ENCODE measurements at places on chromosomes 12 and 14.

DNA sequence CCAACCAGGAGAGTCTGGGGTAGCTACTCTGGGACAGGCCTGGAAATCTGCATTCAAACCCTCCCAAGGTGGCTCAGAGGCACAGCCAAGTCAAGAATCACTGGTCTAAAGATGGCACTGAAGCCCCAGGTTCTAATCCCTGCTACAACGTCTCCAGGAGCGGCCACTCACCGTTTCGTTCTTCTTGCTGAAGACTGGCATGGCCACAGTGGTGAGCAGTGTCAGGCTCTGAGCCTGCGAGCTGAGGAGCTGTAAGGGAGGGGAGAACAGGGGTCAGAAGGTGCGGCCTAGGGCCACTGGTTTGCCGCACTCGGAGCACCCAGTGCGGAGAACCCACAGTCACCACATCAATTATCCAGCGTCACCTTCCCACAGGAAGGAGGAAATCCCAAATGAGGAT lies 38.8 kb downstream of the CACNA2D4 start:
- DNase-seq: no peak

- peak; percentile 35 for DNase-seq
Measured at GRCh38 chr12:78864403-78864869, at the start of gene SYT1. TSS of gene SYT1 (plus strand) at chr12:78864774.

DNA sequence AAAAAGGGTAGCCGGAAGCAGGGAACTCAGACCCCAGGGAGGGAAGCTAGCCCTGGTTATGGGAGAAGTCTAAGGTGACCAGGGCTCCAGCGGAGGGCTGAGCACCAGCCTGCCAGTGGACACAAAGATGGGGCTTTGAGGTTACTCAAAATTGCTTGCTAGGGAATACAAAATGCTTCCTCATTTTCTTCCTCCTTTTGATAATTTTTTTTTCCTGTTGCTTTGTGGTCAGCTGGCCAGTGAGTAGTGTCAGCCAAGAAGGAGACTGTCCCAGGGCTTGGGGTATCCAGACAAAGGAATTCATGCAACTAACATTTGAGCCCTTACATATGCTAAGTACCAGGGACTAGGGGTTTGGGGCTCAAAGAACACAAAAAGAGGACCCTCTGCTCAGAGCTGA lies 206.2 kb downstream of the PPM1H start:
- DNase-seq: no peak

- no peak for DNase-seq
Measured at GRCh38 chr12:2344885-2345284, 292.1 kb downstream of the CACNA1C start.

GRCh38 chr12:104687823-104688573 lies 231.2 kb downstream of the CHST11 start:
- DNase-seq: no peak

GRCh38 chr12:78224154-78224553 lies 393.5 kb downstream of the NAV3 start:
- no peak for DNase-seq

GRCh38 chr14:80364274-80364673 lies 153.0 kb upstream of the DIO2 start:
- no peak for DNase-seq

- DNase-seq: no peak
Measured at GRCh38 chr12:55693323-55694187, 14.1 kb downstream of the ITGA7 start.

DNA sequence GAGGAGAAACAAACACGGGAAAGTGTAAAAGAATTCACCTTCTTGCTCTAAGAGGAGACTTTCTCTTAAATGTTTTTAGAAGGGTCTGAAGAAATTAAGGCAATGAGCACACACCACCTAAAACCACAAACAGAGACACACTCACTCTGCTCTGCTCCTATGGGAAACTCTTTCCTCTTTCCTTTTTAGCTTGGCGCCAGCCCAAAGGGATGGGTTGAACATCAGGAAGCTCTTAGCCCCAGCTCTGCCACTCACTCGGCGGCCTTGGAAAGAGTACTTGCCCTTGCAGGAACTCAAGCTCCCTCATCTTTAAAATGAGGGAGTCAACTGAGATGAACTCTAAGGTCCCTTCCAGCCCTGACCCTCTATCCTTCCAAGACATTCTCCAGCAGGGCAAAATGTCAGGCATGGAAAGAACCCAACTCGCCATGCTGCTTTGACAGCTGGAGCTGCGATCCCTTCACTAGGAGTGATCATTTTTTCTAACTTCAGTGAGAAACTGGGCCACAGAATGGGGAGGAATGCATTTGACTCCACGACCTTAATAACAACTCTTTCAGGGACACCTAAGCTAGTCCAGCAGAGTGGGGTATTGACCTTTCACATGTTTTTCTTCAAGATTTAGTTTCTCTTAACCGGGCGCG lies 980 bp upstream of the RNASE8 start:
- DNase-seq: no peak

GRCh38 chr12:70644861-70645260 lies 7.6 kb upstream of the PTPRB start:
- DNase-seq: no peak

- no peak for DNase-seq
Measured at GRCh38 chr14:65024957-65025356, 38.3 kb downstream of the FNTB start.

DNA sequence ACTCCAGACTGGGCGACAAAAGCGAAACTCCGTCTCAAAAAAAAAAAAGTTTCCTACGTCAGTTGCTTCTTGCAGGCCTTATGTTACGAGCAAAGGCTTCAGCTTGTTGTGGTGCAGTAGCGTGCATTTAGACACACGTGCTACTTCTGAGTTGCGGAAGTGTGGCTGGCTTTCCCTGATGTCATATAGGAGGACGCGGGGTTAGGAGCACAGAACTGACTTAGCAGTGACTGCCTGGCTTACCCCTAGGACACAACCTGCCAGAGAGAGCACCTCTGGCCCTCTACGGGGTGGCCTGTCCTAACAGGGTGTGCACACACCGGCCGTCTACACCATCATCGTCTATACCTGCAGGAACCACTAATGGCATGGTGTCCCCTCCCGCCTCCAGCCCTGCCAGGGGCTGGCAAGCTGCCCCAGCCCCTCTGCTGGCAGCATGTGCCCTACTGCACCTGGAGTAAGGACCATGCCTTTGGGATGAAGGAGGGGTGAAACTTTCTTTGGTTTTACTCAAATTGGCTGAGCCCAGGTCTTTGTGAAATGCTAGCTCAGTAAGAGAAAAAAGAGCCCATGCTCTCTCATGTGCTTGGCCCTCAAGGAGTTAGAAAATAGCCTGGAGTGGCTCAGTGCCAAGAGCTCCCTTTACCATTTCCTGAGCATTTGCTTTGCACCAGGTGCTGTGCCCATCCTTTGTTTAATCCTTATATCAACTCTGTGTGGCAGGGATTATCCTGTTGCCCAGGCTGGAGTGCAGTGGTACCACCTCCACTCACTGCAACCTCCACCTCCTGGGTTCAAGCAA lies 1.7 kb upstream of the GPR68 start:
- DNase-seq: no peak

DNA sequence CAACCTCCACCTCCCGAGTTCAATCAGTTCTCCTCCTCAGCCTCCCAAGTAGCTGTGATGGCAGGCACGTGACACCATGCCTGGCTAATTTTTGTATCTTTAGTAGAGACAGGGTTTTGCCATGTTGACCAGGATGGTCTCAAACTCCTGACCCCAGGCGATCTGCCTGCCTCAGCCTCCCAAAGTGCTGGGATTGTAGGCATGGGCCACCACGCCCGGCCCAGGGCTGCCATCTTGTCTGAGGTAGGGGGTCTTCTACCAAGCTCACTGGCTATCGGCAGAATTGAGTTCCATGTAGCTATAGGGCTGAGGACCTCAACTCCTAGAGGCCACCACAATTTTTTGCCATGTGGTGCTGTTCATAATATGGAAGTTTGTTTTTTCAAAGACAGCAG lies 115.6 kb downstream of the EGLN3 start:
- DNase-seq: no peak

- peak; percentile 65 for DNase-seq
Measured at GRCh38 chr12:94831081-94831751, 172.3 kb downstream of the NDUFA12 start.

- peak; percentile 58 for DNase-seq
Measured at GRCh38 chr14:75793806-75794205, 132.8 kb downstream of the TTLL5 start.

GRCh38 chr12:131622422-131622955 lies 88.4 kb upstream of the SFSWAP start:
- no peak for DNase-seq
